ENCODE measurements at places on chromosomes 2 and 18. TPM values are rescaled to one million over a fixed set of nuclear protein-coding genes. Genes with fewer than 3 reads are reported as not detected.

Gene CCDC178
- total RNA-seq = 0.11 TPM

DNA sequence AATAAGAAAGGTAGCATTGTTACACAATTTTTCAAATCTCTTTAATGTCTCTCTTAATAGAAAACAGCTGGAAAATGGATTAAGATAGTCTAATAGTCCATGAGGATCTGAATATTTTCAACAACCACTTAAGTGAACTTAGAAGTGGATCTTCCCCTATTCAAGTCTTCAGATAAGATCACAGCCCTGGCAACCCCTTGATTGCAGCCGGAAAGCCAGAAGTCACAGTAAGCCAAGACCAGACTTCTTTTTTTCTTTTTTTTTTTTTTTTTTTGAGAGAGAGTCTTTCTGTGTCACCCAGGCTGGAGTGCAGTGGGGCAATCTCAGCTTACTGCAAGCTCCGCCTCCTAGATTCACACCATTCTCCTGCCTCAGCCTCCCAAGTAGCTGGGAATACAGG is 18.6 kb upstream of the ZC3H15 start:
- no peaks in the 10 kb centered on the region for H3K27me3 ChIP-seq
- peaks cover 8% of the 10 kb centered on the region for H3K36me3 ChIP-seq
- H3K4me1 ChIP-seq = no peaks in the 10 kb centered on the region
- no peak overlapping the region for H3K4me3 ChIP-seq
- no peak for DNase-seq

DNA sequence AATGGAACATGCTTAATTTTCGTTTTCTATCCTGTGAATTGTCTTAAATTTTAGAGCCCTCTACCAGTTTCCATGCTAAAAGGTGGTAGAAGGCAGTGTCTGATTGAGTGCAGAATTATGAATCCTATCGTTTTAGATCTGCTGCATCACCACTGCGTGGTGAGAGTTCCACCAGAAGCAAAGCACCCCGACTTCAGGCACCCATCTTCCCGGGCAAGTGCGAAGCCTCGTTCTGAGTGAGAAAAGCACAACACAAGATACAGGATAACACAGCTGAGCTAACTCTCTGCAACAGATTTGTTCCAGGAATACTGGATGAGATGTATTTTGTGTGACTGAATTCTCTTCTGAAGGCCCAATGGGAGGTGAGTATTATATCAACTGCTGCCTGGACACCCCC is 471.5 kb downstream of the EIPR1 start:
- H3K27ac ChIP-seq = no peak overlapping the region
- no peak for DNase-seq
- H3K4me1 ChIP-seq = no peaks in the 10 kb centered on the region
- H3K36me3 ChIP-seq = no peaks in the 10 kb centered on the region
- H3K27me3 ChIP-seq = no peaks in the 10 kb centered on the region

- no peak overlapping the region for H3K27ac ChIP-seq
- H3K36me3 ChIP-seq = no peaks in the 10 kb centered on the region
- no peak overlapping the region for H3K4me3 ChIP-seq
- DNase-seq = peak; percentile 82
- no peaks in the 10 kb centered on the region for H3K27me3 ChIP-seq
Measured at GRCh38 chr2:75053484-75054112, 95.2 kb downstream of the POLE4 start.

Gene CYRIA
- total RNA-seq = 2.3 TPM

Gene IGFBP2
- total RNA-seq = 366 TPM

DNA sequence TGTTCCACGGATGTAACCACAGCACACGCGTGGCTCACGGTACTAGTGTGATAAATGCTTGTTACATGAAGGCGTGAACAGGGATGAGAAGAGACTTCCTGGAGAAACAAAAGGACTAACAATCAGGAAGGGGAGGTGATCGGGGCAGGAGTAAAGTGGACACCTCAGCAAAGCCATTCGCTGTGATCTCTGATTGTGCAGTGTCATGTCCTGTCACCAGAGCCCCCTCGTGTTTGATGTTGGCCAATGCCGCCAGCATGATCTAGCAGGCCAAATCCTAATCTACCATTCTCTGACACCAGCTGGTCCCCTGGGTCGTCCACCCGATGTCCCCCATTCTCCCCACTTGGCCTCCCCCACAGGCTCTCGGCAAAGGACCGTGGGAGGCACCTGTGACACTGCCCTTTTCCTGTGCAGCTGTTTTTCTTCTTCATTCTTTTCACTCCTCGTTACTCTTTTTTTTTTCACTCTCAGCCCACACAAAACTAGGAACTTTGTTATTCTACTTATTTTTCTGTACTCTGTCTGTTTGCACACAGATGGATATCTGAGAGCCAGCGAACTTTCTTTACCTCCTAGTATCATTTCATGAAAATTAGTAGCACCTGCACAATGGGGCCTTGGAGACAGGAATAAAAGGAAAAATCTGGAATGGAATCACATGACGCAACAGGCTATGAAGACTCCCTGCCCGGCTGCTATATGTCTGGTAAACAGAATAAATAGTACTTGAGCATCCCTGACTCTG is 146.8 kb downstream of the TGIF1 start:
- peak overlapping the region; percentile 36 for H3K4me3 ChIP-seq
- H3K36me3 ChIP-seq = peaks cover 9% of the 10 kb centered on the region
- H3K27me3 ChIP-seq = peaks cover 6% of the 10 kb centered on the region
- no peak overlapping the region for H3K27ac ChIP-seq
- peak; percentile 61 for DNase-seq
- H3K4me1 ChIP-seq = peaks cover 16% of the 10 kb centered on the region

Gene DOK6
- total RNA-seq = 0.20 TPM

DNA sequence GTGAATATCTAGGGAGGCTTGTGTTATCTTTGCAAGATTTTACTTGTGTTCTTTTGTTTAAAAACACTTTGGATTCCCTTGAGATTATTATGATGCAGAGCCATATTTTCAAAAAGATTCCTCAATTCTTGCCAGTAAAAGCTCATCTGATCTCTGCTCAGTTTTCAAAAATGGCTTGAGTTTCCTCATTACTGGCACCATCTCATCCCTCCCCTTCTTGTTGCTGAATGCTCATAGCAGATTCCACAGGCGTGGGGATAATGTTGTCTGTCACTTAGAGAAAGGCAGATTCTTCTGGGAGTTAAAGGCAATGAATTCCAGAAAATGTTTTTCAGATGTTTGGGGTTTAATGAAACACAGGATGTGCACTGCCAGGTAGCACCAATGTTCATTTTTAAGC is 170.4 kb upstream of the TANK start:
- no peak for DNase-seq
- H3K27ac ChIP-seq = no peak overlapping the region
- H3K36me3 ChIP-seq = no peaks in the 10 kb centered on the region
- H3K4me3 ChIP-seq = no peak overlapping the region
- no peaks in the 10 kb centered on the region for H3K27me3 ChIP-seq

DNA sequence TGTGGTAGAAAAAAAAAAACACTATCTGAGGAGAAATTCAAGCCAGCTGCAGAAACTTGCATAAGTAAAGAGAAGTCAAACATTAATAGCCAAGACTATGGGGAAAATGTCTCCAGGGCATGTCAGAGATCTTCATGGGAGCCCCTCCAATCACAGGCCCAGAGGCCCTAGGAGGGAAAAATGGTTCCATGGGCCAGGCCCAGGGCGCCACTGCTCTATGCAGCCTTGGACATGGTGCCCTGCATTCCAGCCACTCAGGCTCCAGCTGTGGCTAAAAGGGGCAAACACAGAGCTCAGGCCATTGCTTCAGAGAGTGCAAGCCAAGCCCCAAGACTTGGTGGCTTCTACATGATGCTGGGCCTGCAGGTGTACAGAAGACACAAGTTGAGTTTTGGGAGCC is 354.7 kb downstream of the NBAS start:
- H3K27me3 ChIP-seq = no peaks in the 10 kb centered on the region
- no peaks in the 10 kb centered on the region for H3K4me1 ChIP-seq
- H3K27ac ChIP-seq = no peak overlapping the region
- peaks cover 12% of the 10 kb centered on the region for H3K36me3 ChIP-seq
- no peak for DNase-seq
- no peak overlapping the region for H3K4me3 ChIP-seq

- no peak overlapping the region for H3K27ac ChIP-seq
- no peaks in the 10 kb centered on the region for H3K36me3 ChIP-seq
- H3K27me3 ChIP-seq = no peaks in the 10 kb centered on the region
- H3K4me3 ChIP-seq = no peak overlapping the region
Measured at GRCh38 chr2:145592361-145592760, 1072.4 kb upstream of the ZEB2 start.

GRCh38 chr2:132740081-132740720 is 70.2 kb upstream of the LYPD1 start:
- no peaks in the 10 kb centered on the region for H3K27me3 ChIP-seq
- no peaks in the 10 kb centered on the region for H3K4me1 ChIP-seq
- no peak overlapping the region for H3K4me3 ChIP-seq

Gene COL4A4
- 0.92 TPM for total RNA-seq

GRCh38 chr2:85106489-85107180 is 26.6 kb upstream of the TCF7L1 start:
- no peaks in the 10 kb centered on the region for H3K4me1 ChIP-seq
- no peak for DNase-seq
- H3K36me3 ChIP-seq = no peaks in the 10 kb centered on the region
- no peaks in the 10 kb centered on the region for H3K27me3 ChIP-seq

- H3K4me1 ChIP-seq = no peaks in the 10 kb centered on the region
- DNase-seq = no peak
- no peak overlapping the region for H3K4me3 ChIP-seq
- no peak overlapping the region for H3K27ac ChIP-seq
Measured at GRCh38 chr2:210667711-210668110, 111.3 kb downstream of the CPS1 start.

GRCh38 chr2:238039985-238040384 is 20.8 kb upstream of the SCLY start:
- no peaks in the 10 kb centered on the region for H3K27me3 ChIP-seq
- no peak overlapping the region for H3K27ac ChIP-seq
- no peaks in the 10 kb centered on the region for H3K4me1 ChIP-seq
- peaks cover 17% of the 10 kb centered on the region for H3K36me3 ChIP-seq
- no peak for DNase-seq
- H3K4me3 ChIP-seq = no peak overlapping the region
